Pancreas (tissue), 10 donors: ENCODE measurements at places on chromosomes 7 and 10. TPM values are rescaled to one million over a fixed set of nuclear protein-coding genes. Genes with fewer than 3 reads are reported as not detected.

GRCh38 chr10:22997096-22997495 is 69.2 kb downstream of the ARMC3 start:
- no peaks in the 10 kb centered on the region for H3K36me3 ChIP-seq
- no peak for DNase-seq
- no peaks in the 10 kb centered on the region for H3K4me1 ChIP-seq
- H3K4me3 ChIP-seq: no peak overlapping the region
- H3K27me3 ChIP-seq: no peaks in the 10 kb centered on the region
- H3K27ac ChIP-seq: no peak overlapping the region

- H3K36me3 ChIP-seq: no peaks in the 10 kb centered on the region
- DNase-seq: no peak
- no peak overlapping the region for H3K27ac ChIP-seq
- H3K4me3 ChIP-seq: no peak overlapping the region
- H3K27me3 ChIP-seq: peaks cover 3% of the 10 kb centered on the region
Observed at GRCh38 chr10:4006051-4006450, 221.0 kb upstream of the KLF6 start.

DNA sequence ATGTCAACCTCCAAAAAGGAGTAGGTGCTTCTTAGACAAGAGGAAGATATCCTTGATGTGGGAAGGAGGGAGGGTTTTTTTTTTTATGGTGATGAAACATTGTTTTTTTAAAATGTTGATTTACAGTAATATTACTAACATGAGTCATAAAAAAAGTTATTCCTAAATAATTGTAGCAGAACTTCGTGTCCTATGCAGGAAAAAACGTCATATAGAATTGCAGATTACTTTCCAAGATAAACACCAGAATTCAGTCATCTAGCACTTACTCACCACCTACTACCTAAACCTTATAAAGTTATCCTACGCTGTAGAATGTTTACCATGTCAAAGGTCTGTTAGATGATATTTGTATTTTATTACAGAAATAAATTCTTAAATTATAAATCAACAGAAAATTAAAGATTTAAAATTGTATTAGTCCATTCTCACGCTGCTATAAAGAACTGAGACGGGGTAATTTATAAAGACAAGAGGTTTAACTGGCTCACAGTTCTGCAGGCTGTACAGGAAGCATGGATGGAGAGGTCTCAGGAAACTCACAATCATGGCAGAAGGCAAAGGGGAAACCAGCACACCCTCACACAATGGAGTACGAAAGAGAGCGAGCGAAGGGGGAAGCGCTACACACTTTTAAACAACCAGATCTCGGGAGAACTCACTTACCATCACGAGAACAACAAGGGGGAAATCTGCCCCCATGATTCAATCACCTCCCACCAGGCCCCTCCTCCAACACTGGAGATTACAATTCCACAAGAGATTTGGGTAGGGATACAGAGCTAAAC is 105.2 kb upstream of the NEBL start:
- H3K36me3 ChIP-seq: no peaks in the 10 kb centered on the region
- DNase-seq: no peak
- H3K27ac ChIP-seq: no peak overlapping the region
- peaks cover 5% of the 10 kb centered on the region for H3K4me1 ChIP-seq

DNA sequence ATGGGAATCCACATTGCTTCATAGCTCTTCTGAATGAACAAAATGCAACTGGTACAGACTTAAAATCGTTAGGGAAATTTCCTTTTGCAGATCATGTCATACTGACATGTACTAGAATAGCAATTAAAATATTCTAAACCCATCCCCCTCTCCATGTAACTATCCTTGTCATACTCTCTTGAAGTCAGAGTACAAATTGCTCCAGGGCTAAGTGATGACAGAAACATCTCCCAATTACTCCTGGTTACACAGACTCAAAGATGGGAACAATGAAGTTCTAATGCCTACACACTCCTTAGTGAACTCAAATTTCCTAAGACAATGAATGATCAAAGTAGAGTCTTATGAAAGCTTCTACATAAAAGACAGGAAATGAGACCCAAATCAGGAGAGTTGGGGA is 87.2 kb downstream of the PDE1C start:
- DNase-seq: no peak
- no peaks in the 10 kb centered on the region for H3K27me3 ChIP-seq
- no peak overlapping the region for H3K4me3 ChIP-seq
- H3K4me1 ChIP-seq: no peaks in the 10 kb centered on the region

The MTPN gene
- 10.8 TPM for polyA plus RNA-seq

- no peaks in the 10 kb centered on the region for H3K36me3 ChIP-seq
- no peaks in the 10 kb centered on the region for H3K27me3 ChIP-seq
- no peak for DNase-seq
Observed at GRCh38 chr10:78170026-78170475, 136.4 kb downstream of the RPS24 start.

The STEAP1B gene
- not detected for polyA plus RNA-seq

The NKX2-3 gene
- polyA plus RNA-seq: 1.0 TPM

DNA sequence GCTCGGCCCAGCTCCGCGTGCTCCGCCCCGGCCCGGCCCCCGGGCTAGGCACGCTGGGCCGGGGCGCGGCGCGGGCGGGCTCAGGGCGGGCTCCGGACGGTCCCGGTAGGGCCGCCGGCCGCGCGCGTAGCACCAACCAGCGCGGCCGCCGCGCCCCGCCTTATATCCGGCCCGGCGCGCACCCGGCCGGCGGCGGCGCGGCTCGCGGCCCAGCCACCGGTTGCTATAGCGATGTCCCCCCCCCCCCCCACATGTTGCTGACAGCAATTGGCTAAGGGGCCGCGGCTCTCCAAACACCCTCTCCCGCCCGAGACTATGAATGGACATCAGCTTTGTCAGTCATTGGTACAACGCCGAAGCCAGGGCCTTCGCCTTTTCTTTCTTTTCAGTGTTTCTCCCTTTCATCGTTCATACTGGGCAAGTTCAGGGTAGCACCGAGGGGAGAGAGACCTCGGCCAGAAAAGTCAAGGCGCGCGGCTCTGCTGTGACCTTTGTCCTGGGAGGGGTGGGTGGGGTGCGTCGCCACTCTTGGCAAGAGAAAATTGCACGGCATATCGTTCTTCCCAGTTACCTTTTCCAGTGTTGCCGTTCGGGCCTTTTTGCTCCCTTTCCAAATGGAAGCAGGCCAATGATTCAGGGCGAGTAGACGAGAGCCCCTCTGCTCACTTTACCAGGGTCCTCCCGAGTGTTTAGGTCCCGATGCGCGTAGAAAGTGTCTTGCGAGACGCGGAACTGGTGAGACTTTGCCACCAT is 354.2 kb downstream of the DNAJB6 start:
- H3K36me3 ChIP-seq: no peaks in the 10 kb centered on the region
- DNase-seq: no peak
- peaks cover 8% of the 10 kb centered on the region for H3K27me3 ChIP-seq
- H3K4me3 ChIP-seq: peak overlapping the region; percentile 14

The C10orf105 gene
- polyA plus RNA-seq: 0.08 TPM

The CCL24 gene
- not detected for polyA plus RNA-seq

The ZNF33A gene
- 9.7 TPM for polyA plus RNA-seq

- H3K36me3 ChIP-seq: no peaks in the 10 kb centered on the region
- H3K27me3 ChIP-seq: no peaks in the 10 kb centered on the region
- peak overlapping the region; percentile 23 for H3K27ac ChIP-seq
- H3K4me1 ChIP-seq: peaks cover 11% of the 10 kb centered on the region
- peak; percentile 74 for DNase-seq
Observed at GRCh38 chr10:114767986-114768821, 53.4 kb upstream of the FHIP2A start.

GRCh38 chr10:114642729-114643128 is 15.3 kb downstream of the ABLIM1 start:
- no peak for DNase-seq
- no peaks in the 10 kb centered on the region for H3K27me3 ChIP-seq
- no peaks in the 10 kb centered on the region for H3K36me3 ChIP-seq
- H3K27ac ChIP-seq: peak overlapping the region; percentile 32

The ZNF488 gene
- not detected for polyA plus RNA-seq
